Activated CD4-positive, alpha-beta T cell treated with anti-CD3 and anti-CD28 coated beads, Interleukin-2, amount 50 U/mL, for 1 hour (primary cell): ENCODE measurements at places on chromosomes 6 and 20.

DNA sequence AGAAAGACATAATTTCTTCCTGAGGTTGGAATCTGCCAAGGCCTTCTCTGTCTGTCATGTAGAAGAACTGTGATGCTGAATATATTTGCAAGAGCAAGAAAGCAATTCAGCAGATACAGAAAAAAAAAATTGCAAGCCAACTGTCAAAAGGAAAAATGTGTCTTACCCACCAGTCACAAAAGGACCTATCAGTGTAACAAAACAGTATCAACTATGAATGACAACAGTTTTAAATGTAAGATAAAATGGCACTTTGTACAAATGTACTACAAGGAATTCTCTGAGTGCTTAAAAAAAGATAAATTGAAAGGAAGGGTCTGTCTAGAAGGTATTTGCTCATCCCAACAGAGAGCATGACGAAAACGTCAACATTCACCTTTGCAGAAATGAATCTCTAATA is 185.3 kb upstream of the TFAP2D start:
- no peak for DNase-seq

DNA sequence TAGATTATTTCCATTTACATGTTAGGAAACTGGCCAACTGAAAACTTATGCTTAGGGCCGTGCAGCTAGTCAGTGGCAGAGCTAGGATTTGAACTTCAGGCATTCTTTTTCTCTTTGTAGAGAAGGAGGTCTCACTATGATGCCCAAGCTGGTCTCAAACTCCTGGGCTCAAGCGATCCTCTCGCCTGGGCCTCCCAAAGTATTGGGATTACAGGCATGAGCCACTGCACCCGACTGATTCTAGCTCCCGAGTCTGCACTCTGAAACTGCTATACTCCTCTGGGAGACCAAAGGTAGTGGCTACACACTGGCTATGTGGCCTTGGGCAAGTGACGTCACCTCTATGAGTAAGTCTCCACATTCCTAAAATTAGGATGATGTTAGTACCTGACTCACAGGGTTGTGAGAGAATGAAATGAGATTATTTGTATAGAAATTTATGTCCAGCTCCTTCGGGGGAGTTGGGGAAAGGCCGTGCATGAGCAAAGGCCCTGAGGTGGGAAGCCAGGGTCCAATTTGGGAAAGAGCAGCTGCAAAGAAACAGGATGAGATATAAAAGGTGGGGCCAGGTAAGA is 6.4 kb downstream of the PLTP start:
- DNase-seq, result no peak

DNA sequence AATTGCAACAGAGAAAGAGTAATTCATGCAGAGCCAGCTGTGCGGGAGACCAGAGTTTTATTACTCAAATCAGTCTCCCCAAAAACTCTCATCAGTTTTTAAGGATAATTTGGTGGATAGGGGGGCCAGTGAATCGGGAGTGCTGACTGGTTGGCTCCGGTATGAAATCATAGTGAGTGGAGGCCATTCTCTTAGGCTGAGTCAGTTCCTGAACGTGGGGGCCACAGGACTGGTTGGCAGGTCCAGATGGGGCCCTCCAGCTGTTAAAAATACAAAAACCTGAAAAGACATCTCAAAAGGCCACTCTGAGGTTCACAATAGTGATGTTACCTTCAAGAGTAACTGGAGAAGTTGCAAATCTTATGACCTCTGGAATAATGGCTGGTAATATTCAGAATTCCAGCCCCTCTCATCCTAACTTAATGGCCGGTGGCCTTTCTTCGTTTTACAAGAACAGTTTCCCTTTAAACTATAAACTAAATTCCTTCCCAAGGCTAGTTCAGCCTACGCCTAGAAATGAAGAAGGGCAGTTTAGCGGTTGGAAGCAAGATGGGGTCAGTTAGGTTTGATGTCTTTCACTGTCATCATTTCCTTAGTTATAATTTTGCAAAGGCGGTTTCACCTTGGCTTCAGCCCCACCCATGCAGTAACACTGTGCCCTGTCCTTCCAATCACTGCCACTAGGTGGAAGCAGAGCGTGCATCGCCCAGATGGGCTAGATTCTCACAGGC is 6.8 kb upstream of the MICA start:
- peak; percentile 87 for DNase-seq

- no peak for DNase-seq
These were observed 108.4 kb upstream of the SLC22A23 start for GRCh38 chr6:3565291-3565690.

DNA sequence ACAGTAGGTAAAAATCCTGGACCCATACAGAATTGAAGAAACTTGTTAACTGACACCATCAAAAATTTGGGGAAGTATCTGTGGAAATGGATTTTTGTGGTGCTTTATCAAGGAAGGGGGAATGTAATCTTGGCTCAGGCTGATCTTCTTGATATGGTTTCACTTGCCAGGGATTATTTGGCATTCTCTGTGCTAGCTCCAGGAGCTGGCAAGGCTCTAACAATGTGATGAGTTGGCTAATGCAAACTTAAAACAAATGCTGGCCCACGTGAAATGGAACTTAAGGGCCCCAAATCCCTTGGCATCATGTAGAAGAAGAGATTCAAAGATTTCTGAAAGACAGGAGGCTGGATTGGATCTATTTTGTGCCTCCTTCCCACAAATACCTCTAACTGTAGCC is 13.1 kb downstream of the KCNS1 start:
- DNase-seq, result no peak

DNA sequence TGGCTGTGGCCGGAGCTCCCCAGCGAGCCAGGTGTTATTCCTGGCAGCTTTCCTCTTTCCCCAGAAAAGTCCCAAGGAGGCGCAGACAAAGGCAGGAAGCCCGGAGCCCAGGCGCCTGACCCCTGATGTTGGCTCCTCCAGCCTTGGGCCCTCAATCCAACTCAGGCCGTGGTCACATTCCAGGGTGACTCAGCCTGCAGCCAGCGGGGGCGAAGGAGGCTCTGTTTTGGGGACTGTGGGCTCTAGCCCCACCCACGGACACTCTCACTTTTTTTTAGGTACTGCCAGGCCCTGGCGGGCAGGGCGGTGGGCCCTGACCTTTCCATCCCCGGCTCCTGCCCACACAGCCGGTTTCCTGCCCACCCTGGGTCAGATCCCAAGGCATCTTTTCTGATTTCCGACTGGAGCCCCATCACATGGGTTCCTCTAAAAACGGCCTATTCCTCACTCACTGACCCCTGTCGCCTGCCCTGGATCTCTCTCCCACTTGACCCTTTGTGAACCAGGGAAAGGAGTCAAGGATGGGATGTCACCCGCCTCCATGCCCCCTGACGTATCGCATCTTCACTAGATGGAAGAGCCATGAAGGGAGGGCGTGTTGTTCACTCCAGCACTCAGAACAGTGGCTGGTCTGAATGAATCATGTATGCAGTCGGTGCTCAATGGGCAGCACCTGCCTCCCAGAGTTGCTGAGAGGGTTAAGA is 5.5 kb downstream of the PTGIS start:
- no peak for DNase-seq
